RWPE2 (cell line): ENCODE measurements at places on chromosomes 4 and X.

DNA sequence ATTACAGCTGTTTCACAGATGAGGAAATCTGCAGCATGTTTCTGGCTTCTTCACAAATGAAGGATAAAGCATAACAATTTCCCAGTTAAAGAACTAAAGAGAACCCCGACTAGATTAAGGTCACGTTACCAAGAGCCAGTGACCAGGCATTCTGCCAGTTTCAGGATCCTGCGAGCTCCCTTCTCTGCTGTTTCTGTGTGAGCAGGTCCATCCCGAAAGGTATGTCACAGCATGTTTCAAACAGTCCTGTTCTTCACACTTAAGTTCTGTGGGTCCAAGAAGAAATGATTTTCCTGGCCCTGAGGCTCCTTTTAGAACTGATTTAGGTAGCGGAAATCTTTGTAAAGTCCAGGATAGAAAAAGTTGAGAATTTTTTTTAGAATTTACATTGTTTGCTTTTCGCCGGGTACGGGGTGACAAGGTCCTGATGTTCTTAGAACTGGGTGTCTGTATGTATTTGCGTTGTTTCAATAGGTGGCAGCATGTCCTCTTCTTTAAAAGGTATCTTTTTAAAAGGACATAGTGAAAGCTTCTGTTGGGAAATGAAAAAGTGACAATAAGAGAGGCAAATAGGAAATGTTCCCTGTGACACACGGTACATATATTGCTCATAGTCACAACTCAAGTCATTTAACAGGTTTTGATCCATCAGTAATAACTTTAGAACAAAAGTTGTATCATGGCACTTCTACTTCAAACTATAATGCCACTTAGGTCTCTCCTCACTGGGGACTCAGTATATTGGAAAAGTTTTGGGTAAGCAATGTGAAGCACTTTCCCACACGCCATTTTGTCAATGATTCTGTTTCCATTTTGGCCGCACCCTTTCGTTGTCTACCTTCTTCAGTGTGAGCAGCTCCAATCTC lies 18.4 kb downstream of the IL21 start:
- no peak overlapping the region for H3K27ac ChIP-seq
- no peaks in the 10 kb centered on the region for H3K36me3 ChIP-seq
- no peak for DNase-seq
- H3K4me3 ChIP-seq: no peak overlapping the region

DNA sequence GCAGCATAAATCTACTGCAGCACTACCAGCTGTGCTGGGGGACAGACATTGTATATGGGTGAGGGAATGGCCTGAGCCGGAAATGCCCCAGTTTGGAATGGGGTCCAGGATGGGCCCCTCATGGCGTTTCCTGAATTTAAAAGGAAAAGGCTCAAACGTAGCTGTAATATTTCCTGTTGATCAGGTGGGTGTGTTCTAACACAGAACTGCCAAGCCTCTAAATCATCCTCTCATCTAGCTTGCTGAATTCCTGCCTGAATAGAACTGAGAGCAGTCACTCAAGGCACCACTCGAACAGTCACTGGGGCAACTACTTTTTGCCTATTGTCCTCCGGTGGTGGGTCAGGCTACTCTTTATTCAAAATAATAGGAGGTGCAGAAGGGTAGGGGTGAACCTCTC lies 28.7 kb downstream of the ADH6 start:
- no peak overlapping the region for H3K27ac ChIP-seq
- H3K4me3 ChIP-seq: no peak overlapping the region
- no peaks in the 10 kb centered on the region for H3K4me1 ChIP-seq
- no peak for DNase-seq

DNA sequence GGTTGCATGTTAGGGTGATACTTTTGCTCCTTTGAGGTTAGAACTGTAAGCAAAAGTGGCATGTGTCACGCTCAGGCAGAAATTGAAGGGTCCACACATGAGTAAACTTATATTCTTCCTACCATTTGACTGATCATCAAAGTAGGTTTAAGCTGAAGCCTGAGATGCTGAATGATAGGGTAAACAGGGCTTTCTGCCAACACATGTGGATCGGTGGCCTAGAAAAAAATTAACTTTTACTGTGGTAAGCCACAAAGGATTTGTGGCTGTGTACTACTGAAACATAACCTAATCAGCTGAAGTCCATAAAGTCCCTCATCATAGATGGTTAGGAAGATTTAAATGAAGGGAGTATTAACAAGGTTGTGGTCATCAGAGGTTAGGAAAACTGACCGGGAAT lies 1070.1 kb downstream of the STPG2 start:
- H3K4me1 ChIP-seq: no peaks in the 10 kb centered on the region
- no peak overlapping the region for H3K4me3 ChIP-seq
- H3K27me3 ChIP-seq: no peaks in the 10 kb centered on the region
- no peak for DNase-seq
- no peaks in the 10 kb centered on the region for H3K36me3 ChIP-seq

GRCh38 chrX:153818571-153819383 lies 11.6 kb downstream of the PDZD4 start:
- no peaks in the 10 kb centered on the region for H3K4me1 ChIP-seq
- no peaks in the 10 kb centered on the region for H3K27me3 ChIP-seq
- peak overlapping the region; percentile 33 for H3K4me3 ChIP-seq
- DNase-seq: peak; percentile 37
- no peak overlapping the region for H3K27ac ChIP-seq
- H3K36me3 ChIP-seq: no peaks in the 10 kb centered on the region

- no peaks in the 10 kb centered on the region for H3K27me3 ChIP-seq
- no peak overlapping the region for H3K4me3 ChIP-seq
- peaks cover 10% of the 10 kb centered on the region for H3K4me1 ChIP-seq
- H3K36me3 ChIP-seq: peaks cover 15% of the 10 kb centered on the region
- H3K27ac ChIP-seq: no peak overlapping the region
Observed at GRCh38 chr4:55499495-55499894, 47.2 kb downstream of the CLOCK start.

GRCh38 chr4:10605031-10605430 lies 79.5 kb downstream of the CLNK start:
- H3K4me3 ChIP-seq: no peak overlapping the region
- no peaks in the 10 kb centered on the region for H3K27me3 ChIP-seq
- peak overlapping the region; percentile 90 for H3K27ac ChIP-seq
- H3K4me1 ChIP-seq: peaks cover 13% of the 10 kb centered on the region
- no peak for DNase-seq

DNA sequence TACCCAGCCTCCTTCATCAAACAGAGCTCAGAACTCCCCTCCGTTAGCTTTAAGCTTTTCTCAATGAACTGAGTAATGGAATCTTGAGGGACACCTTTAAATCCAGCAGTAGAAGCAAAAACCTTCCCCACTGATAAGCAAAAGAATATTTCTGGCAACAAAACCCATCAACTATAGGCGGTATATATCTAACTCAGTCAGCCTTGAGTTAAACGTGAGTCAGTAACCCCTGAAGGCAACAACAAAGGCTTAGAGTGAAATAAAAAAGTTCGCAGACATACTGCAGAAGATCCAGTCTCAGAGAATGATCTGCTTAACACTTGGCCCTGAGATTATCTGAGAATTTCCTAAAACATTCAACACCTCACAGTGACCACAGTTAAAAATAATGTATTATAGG lies 77.2 kb downstream of the DMD start:
- no peaks in the 10 kb centered on the region for H3K4me1 ChIP-seq
- no peak overlapping the region for H3K4me3 ChIP-seq
- DNase-seq: no peak
- H3K27ac ChIP-seq: no peak overlapping the region

DNA sequence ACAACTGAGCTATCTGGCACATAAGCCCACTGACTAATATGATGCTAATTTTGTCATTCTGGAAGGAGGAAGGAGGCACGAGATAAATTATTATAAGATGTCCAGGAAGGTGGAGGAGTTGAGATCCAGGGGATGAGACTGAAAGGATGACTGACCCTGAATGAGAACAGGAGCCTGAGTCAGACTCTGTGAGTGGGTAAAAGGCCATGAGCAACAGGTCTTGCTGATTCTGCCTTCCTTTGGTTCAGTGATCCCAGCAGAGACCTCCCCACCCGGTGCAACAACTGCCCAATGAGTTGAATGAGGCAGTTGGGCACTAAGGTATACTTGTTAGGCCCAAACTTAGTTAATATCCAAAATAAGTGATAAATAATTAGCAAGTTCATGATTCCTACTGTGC lies 238.1 kb upstream of the GPC4 start:
- DNase-seq: no peak
- H3K27ac ChIP-seq: no peak overlapping the region
- no peaks in the 10 kb centered on the region for H3K4me1 ChIP-seq
- H3K4me3 ChIP-seq: no peak overlapping the region
- H3K27me3 ChIP-seq: no peaks in the 10 kb centered on the region
- no peaks in the 10 kb centered on the region for H3K36me3 ChIP-seq

- no peak for DNase-seq
- H3K4me1 ChIP-seq: no peaks in the 10 kb centered on the region
- no peak overlapping the region for H3K27ac ChIP-seq
- H3K36me3 ChIP-seq: no peaks in the 10 kb centered on the region
Observed at GRCh38 chr4:45358573-45359506, 632.5 kb upstream of the GNPDA2 start.

- H3K27ac ChIP-seq: peak overlapping the region; percentile 1
- no peak overlapping the region for H3K4me3 ChIP-seq
- DNase-seq: no peak
- H3K27me3 ChIP-seq: no peaks in the 10 kb centered on the region
- no peaks in the 10 kb centered on the region for H3K36me3 ChIP-seq
Observed at GRCh38 chr4:87353592-87353991, 30.9 kb upstream of the HSD17B13 start.

DNA sequence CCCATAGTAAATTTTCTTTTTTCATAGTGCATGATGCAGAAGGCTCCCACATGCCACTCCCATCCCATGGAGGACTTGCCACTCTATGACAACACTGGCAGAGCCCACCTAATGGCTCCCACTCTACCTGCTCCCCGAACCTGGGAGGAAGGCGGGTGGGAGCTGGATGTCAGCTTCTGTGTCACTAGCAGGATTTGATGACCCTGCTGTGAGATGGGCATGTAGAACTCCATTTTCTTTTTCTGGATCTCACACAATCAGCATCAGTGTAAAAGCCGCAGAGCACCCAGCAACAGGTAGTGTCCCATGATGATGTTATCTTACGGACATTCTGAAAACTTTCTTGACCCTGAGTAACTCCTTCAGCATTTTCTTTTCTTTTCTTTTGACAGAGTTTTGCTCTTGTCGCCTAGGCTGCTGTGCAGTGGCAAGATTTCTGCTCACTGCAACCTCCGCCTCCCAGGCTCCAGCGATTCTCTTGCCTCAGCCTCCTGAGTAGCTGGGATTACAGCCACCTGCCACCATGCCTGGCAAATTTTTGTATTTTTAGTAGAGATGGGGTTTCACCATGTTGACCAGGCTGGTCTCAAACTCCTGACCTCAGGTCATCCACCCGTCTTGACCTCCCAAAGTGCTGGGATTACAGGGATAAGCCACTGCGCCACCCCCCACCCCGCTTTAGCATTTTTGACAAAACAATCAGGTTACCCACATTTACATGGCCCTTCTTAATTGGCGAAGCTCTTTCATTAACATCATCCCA lies 15.0 kb upstream of the ADH1A start:
- peaks cover 2% of the 10 kb centered on the region for H3K27me3 ChIP-seq
- no peak for DNase-seq
- no peak overlapping the region for H3K27ac ChIP-seq

GRCh38 chr4:113962016-113962347 lies 17.5 kb downstream of the ARSJ start:
- H3K27ac ChIP-seq: peak overlapping the region; percentile 95
- peaks cover 47% of the 10 kb centered on the region for H3K4me1 ChIP-seq
- no peaks in the 10 kb centered on the region for H3K27me3 ChIP-seq
- no peak for DNase-seq
- peaks cover 44% of the 10 kb centered on the region for H3K36me3 ChIP-seq

DNA sequence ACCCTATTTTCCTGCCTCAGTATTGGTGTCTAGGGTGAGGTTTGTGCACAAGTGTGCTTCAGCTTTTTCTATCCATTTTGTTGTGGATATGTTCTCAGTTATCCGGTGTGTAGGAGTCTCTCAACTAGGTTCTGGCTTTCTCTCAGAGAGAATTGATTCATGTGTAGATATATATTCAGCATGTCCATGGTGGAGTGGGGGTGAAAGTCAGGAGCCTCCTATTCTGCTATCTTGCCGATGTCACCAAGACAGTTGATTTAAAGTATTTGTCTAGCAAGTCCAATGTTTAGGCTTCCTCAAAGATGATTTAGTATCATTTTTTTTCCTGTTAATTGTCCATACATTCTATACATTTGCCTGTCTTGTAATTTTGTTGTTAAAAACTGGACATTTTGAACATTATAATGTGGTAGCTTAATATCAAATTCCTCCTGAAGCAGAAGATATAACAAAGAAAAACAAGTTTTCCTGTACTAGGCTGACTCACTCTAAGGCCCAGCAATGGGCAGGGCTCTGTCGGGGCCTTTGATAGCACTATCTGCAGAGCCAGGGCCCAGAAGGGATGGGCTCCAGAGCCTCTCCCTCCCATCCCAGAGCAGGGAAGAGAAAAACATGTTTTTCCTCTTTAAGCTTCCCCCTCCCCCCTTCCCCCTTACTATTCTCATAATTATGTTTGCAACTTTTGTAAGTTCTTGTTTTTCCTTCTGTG lies 37.6 kb downstream of the GLUD2 start:
- no peak for DNase-seq
- no peak overlapping the region for H3K4me3 ChIP-seq
- H3K4me1 ChIP-seq: no peaks in the 10 kb centered on the region
- no peaks in the 10 kb centered on the region for H3K36me3 ChIP-seq
- no peaks in the 10 kb centered on the region for H3K27me3 ChIP-seq
- no peak overlapping the region for H3K27ac ChIP-seq

GRCh38 chrX:118271775-118272174 lies 74.1 kb upstream of the WDR44 start:
- H3K36me3 ChIP-seq: no peaks in the 10 kb centered on the region
- no peak overlapping the region for H3K4me3 ChIP-seq
- no peaks in the 10 kb centered on the region for H3K27me3 ChIP-seq
- no peak for DNase-seq
- H3K27ac ChIP-seq: no peak overlapping the region

DNA sequence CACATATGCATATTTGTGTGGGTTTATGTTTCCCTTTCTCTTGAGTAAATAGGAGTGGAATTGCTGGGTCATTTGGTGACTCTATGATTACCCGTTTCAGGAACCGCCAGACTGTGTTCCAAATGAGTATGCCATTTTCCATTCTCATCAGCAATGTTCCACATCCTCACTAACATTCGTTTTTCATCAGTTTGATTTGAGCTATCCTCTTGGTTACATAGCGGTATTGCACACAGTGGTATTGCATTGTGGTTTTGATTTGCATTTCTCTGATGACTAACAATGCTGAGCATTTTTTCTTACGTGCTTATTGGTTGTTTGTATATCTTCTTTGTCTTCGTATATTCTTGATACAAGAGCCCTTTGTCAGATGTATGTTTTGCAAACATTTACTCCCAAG lies 218.0 kb upstream of the AMOT start:
- H3K4me3 ChIP-seq: no peak overlapping the region
- no peak for DNase-seq
- no peak overlapping the region for H3K27ac ChIP-seq
- H3K36me3 ChIP-seq: no peaks in the 10 kb centered on the region
